Ureter (tissue), 1 donor: ENCODE measurements at places on chromosomes 11 and 22. TPM values are rescaled to one million over a fixed set of nuclear protein-coding genes. Genes with fewer than 3 reads are reported as not detected.

DNA sequence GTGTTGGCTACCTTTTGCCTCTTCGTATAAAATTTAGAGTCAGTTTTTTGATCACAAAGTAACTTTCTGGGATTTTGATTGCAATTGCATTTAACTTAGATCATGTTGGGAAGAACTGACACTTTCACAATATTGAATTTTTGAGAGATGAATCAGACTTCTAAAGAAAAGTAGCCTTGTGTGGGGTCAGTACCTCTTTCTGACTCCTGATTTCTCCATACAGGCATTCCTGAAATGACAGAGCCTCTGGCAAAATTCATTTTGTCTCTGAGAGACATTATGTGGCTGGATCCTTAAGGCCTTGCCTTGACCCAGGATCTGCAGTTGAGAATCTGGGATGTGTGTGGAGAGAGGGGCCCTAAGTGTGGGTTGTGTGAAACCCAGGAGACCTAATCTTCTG lies 37.8 kb downstream of the PPFIBP2 start:
- no peak for DNase-seq

DNA sequence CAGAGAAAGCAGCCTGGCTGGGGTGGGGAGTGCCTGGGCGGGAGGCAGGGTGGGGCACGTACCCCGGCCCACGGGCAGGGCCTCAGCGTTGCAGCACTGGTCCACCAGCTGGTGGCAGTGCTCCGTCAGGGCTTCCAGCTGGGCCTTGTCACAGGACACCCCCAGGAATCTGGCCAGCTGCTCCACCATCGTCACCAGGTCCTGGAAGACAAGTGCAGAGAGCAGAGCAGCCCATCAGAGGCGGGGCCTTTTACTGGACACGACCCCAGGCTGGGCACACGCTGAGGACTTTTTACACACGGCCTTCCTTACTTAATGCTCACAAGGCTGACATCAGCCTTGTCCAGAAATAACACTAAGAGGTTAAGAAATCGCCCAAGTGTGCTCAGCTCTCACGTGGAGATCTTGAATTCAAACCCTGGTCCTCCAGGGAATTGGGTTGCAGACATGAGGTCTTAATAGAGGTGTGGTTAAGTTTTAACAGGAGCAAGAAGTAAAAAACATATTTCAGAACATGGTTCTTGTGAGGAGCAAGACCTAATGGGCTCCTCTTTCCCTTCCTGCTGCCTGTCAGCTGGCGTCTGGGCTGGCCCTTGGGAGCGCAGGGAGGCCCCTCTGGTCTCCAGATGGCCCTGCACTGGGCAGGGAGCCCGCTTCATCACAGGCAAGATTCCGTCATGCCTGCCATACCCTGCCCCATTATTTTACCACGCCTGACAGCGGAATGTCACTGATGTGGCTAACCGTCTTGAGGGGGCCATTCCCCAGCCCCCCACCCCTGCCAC lies 17.1 kb upstream of the EFCAB6 start:
- peak; percentile 61 for DNase-seq

GRCh38 chr11:111387363-111387762 lies 8.3 kb upstream of the POU2AF1 start:
- peak; percentile 62 for DNase-seq

GRCh38 chr11:64674774-64675173 lies 48.2 kb downstream of the NRXN2 start:
- DNase-seq: no peak

GRCh38 chr11:84965484-84965883 lies 661.7 kb downstream of the DLG2 start:
- no peak for DNase-seq

Gene TRIM49
- not detected for total RNA-seq

DNA sequence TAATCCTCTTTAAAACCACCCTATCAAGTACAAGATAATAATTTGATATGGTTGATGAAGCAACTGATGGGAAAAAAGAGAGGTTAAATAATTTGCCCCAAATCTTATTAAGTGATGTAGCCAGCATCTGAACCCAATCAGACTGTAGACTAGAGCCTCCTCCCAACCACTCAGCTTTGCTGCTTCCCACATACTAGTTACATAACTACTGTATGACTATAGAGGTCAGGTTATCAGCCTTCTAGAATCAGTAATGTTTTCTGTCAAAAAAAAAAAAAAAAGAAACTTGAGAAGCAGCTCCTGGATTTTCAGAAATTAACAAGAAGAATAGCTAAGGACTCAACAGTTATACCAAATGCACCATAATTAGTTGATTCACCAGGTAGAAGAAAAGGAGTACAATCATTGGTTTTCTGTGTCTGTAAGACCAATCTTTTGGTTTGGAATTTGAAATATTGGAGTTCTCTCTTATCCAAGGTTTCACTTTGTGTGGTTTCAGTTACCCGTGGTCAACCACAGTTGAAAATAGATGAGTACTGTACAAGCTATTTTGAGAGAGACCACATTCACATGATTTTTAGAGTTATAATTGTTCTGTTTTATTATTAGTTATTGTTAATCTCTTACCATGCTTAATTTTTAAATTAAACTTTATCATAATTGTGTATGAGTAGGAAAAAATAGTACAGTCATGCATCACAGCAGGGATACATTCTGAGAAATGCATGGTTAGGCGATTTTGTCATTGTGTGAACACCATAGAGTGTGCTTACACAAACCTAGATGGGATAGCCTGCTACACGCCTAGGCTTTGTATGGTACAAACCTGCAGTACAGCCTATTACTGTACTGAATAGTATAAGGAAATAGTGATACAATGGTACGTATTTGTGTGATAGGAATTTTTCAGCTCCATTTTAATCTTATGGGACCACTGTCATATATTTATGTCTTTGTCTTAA lies 72.2 kb downstream of the PDHX start:
- no peak for DNase-seq

DNA sequence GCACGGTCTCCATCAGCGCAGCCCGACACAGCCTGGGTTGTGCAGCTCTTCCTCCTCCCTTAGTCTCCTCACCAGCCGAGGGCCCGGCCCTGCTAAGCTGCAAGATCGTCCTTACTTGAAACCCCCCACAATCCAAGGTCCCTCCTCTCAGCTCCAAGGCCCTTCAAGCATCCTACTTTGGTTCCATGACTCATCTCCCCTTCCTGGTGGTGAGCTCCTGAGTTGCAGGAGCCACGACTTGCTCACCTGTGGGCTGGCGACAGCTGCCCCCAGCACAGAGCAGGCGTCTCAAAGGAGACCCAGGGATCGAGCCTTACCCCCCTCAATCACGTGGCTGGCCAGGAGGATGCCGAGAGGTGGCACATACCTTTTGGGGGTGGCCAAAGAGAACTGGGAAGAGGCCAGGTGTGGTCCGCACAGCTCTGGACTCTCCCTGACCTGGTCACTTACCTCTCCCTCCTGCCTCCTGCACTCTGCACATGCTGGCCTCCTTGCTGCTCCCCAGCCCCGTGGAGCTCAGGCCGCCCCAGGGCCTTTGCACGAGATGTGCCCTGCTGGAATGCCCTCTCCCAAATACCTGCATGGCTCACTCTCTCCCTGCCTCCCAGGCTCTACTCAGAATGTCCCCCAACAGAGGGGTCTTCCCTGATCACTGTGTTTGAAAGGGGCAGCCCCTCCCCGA lies 35.2 kb upstream of the FADD start:
- DNase-seq: no peak

- DNase-seq: no peak
Observed at GRCh38 chr11:131912134-131912533, 541.7 kb downstream of the NTM start.

- peak; percentile 42 for DNase-seq
Observed at GRCh38 chr11:134516529-134516928, 104.5 kb upstream of the B3GAT1 start.

DNA sequence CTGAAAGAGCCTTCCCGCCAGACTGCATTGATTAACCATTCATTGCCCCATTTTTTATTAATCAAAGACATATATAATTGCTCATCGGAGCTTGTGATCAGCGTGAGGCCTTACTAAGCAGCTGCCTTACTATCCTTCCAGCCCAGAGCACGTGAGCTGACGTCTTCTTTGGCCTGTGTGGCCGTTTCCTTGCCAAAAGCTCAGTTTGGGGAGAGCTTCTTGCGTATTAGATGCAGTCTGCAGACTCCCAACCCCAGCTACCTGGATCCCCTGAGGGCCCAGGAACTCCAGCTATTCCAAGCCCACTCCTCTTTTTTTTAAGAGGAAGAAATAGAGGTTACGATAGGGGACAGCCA lies 784 bp upstream of the SLC43A3 start:
- DNase-seq: peak; percentile 78

Gene YPEL4
- 0.44 TPM for total RNA-seq

DNA sequence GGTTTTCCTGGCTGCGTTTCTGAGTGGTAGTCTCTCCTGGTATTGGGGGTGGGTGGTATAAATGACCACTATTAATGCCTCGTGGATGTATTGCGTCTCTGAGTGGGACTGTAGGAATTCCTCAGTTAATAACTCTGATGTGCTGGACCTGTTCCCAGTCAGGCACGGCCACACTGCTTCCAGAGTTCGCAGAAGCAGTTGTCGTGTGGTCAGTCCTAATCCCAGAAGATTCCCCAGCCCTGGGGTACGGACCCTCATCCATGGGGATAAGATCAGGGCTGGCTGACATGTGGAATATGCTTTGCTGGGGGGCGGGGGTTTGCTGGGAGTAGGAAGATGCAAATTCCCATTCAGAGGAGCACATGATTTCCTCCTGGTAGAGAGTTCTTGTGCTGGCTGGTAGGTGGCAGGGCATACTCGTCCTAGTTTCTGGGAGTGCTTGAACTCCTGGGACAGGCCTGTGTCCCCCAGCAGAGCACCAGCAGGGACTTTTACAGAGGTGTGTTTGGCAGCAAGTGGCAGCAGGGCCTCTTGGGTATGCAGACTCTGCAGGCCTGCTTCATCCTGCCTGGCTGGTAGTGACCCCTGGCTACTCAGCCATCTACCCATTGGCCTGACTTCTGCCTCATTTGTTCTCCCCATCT lies 157.4 kb downstream of the NAV2 start:
- no peak for DNase-seq

Gene TRIM29
- total RNA-seq: 192 TPM

GRCh38 chr11:67489885-67490726 lies 7.3 kb downstream of the AIP start:
- no peak for DNase-seq

- DNase-seq: no peak
Observed at GRCh38 chr11:2074266-2074825, 64.8 kb downstream of the IGF2 start.

DNA sequence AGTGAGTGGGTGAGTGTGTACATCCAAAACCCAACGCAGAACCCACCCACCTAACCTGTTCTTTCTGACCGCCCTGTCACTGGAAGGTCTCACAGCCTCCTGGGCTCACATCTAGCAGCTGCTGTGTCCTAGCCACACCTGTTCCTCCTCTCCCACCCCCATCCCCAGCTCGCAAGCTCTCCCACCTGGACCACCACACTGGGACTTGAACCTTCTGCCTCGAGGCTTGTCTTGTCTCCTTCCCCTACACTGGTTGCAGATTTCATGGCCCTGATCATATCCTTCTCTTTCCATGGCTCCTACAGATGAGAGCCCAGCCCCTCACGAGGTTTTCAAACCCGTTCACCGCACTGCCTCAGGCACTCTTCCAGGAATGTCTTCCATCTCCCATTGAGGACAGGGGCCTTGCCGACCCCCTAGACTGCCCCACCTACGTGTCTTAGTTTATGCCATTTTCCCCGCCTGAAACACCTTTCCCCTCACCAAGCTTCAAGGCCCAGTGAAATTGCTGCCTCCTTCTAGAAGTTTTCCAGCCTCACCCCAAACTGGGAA lies 6.7 kb downstream of the IFITM10 start:
- peak; percentile 42 for DNase-seq

Gene OR5B12
- not detected for total RNA-seq

Gene GNAZ
- 10.7 TPM for total RNA-seq

- DNase-seq: no peak
Observed at GRCh38 chr22:46753360-46753759, 9.1 kb upstream of the TBC1D22A start.

Gene NRXN2
- 11.6 TPM for total RNA-seq

- DNase-seq: no peak
Observed at GRCh38 chr11:64384981-64385944, 26.3 kb downstream of the RPS6KA4 start.

DNA sequence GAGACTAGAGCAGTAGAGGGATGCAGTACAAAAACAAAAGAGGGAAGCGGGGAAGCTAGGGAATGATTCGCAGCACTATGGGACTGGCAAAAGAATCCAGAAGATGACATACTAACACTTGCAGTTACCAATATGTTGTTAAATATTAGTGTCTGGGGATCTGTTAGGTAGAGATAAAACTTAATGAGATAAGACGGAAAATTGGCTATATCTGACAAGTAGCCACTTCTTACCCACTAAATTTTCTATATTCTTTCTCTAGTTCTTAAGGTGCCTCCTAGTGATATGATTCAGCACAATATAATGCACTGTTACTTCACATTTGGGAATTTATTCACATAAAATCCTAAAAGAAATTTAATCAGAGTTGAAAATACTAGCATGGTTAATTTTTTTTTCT lies 30.8 kb downstream of the CCDC90B start:
- no peak for DNase-seq

Gene SERGEF
- total RNA-seq: 46.4 TPM

DNA sequence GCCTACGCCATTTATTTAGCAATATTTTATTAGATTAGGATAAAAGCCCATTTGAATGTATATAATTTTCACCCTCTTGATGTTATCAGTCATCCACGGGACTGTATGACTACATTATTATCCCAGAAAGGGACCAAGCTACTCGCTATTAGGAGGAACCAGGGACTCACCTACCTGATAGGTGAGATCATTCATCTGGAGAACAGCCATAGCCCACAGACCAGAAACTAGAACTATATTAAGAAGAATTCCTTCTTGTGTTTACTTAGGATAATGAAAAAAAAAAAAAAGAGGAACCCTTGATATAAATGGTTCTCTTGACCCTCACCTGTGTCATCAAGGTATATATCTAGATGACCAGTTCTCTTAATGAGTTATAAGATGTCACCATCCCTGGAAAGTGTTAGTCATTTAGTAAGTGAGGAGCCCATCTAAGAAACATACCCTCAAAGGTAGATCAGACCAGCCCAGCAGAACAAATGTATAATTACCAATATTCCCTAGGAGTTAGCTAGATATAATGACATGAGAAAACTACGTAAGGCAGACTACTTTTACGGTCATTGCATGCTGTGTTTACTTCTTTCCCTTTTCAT lies 8.0 kb downstream of the SIK3 start:
- DNase-seq: no peak

DNA sequence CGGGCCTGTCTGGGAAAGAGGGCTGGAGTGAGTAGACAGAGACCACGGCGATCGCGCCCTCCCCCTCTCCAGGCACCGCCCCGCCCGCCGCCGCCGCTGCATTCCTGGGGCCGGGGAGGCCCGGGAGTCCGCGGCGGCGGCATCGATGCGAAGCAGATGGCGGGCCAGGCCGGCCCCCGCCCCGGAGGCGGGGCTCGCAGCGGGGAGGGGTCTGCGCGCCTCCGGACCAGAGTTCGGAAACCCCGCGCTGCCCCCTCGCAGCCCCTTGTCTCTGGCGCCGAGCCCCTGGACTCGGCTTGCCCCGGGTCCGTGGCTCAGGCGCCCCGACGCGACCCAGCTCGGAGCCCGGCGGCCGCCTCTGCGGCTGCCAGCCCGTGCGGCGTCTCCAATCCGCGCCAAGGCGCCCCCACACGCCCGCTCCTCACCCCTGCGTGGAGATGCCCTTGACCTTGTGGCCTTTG lies 1.3 kb downstream of the SCARF2 start:
- DNase-seq: no peak

Gene TSGA10IP
- 0.68 TPM for total RNA-seq

- DNase-seq: no peak
Observed at GRCh38 chr22:35917651-35918050, 111.0 kb downstream of the RBFOX2 start.

GRCh38 chr22:43789452-43789851 lies 22.7 kb downstream of the EFCAB6 start:
- DNase-seq: no peak
